ENCODE measurements at places on chromosomes 6 and 20.

GRCh38 chr6:169930799-169931198 is 179.4 kb downstream of the ERMARD start:
- DNase-seq, result no peak

DNA sequence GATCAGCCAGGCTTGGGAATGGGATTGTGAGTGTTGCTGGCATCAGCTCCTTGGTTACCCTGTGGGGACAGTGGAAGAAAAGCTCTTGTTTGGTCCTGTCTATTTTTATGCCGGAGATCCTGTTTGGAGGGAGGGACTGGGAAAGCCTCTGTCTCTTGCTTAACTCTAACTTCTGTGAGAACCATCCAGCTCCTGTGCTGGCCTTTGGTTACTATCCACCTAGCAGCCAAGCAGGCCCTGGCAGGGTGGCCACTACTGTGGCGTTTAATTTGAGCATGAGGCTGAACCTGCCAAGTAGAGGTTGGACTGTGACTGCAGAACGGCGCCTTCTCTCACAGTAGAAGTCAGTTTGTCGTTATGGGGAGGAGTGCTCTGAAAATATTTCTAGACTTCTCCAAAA is 193.3 kb downstream of the UTRN start:
- no peak for DNase-seq

- no peak for DNase-seq
Measured at GRCh38 chr20:63974402-63975200, 4.8 kb downstream of the SAMD10 start.

- DNase-seq, result no peak
Measured at GRCh38 chr6:156790711-156791319, 13.6 kb downstream of the ARID1B start.

DNA sequence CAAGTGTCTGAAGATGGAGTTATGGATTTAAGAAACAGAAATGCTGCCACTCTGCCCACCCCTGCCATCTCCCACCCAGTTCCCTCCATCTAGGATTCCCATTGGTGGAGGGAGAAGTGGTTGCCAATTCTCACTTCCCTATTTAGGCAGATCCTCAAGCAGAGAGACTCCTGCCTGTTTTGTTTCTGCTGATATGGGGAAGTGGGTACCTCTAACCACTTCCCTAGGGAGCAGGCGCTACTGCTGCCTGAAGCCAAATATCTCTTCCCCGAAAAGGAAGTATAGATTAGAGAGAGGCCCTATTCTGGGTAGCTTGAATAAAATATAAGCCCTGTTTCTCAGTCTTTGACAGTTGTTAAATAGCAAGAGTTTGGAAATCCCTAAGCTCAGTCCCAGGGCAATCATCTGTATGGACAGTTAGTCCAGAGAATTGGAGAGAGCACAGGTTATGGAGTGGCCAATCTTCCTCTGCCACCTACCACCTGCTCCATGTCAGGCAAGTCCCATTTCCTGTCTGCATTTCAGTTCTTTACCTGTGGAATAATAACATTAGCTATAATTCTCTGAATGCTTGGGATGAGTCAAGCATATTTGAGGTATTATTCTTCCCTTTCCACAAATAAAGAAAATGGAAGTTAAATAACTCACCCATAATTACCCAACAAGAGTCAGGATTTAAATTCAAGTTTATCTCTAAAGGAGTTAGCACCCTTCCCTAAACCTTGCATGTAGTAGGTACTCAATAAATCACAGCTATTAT is 2.6 kb upstream of the ADGB start:
- DNase-seq, result no peak

- DNase-seq, result no peak
Measured at GRCh38 chr6:7993952-7994351, 70.2 kb downstream of the BLOC1S5 start.

DNA sequence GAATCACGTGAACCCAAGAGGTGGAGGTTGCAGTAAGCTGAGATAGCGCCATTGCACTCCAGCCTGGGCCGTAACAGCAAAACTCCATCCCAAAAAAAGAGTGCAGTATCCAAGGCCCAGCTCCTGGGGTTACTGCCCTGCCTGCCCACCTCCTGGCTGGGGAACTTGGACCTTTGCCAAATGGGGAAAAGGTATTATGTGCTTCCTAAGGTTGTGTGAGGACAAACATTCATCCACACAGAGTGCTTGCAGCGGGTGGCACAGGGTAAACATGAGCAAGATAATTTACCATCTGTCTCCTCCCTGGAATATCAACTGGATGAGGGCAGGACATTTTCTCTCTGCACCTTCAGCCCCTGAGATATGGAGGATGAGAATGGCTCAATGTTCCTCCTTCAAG is 94.9 kb upstream of the POPDC3 start:
- DNase-seq, result no peak

GRCh38 chr6:119768201-119768600 is 418.6 kb upstream of the MAN1A1 start:
- DNase-seq, result no peak

GRCh38 chr20:53260591-53260990 is 288.4 kb downstream of the TSHZ2 start:
- no peak for DNase-seq
